ENCODE measurements at places on chromosomes 5 and 9.

DNA sequence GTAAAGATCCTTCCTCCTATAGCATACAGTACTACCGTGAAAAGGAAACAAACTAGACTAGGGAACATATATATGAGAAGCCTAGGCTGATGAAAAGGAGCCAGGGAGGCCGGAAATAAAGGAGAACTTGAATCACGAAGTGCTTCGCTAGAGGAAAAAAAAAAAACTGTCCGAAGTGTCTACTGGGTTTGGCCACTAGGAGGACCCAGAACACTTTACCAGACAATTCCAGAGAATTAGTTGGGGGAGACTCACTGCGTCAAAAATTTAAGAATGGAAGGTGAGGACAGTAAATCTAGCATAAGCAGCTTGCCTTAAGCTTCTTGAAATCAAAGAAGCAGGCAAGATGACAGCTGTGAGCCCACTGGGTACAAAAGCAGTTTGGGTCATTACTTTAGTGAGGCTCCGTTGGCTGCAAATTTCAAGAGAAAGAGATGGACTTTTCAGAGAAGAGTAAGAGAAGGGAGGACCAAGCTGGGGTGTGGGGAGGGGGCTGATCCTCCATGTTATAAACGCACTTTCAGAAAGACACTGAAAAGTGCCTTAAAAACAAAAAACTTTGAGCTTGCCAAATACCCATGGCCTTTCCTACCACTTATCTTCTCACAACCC is 47.4 kb downstream of the P4HA2 start:
- DNase-seq = peak; percentile 23

DNA sequence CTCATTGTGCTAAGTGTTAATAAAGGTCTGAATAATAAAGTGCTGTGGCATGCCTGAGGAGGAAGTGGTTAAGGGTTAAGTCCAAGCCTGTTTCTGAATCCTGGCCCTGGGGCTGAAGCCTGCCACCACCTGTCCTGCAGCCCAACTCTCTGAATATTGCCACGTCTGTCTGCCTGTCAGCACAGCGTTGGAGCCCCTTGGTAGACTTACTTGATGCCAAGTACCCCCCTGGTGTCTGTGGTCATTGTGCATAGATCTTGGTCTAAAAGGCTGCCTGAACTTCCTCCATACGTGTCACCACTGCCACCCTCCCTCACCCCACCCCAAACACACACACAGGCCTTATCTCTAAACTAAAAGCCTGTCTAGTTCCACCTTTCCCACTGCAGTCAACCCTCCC is 35.4 kb upstream of the SLC2A8 start:
- DNase-seq = no peak

DNA sequence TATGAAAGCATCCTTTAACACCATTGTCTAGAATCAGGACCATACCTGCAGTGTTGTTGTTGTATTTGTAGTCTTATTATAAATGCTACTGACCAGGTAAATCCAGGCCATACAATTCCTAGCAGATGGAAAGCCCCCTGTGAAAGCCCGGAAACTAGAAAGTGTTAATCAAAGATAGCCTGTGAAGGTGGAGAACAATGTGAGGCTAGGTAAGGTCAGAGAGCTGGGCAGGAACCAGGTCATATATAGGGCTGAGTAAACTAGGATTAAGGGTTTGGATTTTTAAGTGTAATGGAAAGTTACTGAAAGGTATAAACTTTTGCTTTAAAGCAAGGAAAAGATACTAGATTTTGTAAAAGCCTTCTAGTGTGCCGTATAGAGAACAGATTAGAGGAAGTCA is 6.7 kb downstream of the LRRC70 start:
- DNase-seq = no peak

DNA sequence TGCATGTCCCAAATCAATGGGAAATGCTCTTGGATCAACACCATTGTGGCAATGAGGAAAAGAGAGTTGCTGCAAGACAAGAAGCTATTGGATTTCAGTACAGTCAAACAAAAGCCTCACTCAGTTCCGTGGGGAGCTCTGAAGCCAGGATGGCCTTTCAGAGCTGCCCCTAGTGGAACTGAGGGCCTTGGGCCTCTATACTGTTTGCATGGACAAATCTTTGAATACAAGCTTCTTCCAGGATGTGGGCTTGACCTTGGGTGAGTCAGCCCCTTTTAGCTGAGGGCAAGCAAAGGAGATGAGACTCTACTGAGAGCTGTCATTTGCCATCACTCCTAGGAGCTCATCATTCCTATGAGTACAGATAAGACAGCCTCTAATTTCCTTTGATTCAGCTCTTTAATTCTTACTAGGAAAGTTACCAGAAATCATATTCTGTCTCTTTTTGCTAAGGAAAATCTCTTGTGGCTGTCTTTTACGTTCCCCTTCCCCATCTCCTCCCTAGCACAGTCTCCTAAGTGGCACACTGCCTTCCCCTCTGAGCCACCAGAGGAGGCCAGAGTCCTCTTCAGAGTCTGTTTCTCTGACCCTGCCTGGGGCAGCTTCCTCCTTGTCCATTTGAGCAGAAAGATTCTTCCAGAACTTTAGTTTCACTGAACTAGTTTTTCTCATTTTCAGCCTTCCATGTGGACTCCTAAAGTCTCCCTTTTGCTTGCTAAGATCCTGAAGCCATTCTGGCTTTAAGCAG is 168.8 kb upstream of the POC5 start:
- DNase-seq = no peak

- DNase-seq = no peak
Measured at GRCh38 chr5:103358305-103358995, 99.9 kb downstream of the MACIR start.

DNA sequence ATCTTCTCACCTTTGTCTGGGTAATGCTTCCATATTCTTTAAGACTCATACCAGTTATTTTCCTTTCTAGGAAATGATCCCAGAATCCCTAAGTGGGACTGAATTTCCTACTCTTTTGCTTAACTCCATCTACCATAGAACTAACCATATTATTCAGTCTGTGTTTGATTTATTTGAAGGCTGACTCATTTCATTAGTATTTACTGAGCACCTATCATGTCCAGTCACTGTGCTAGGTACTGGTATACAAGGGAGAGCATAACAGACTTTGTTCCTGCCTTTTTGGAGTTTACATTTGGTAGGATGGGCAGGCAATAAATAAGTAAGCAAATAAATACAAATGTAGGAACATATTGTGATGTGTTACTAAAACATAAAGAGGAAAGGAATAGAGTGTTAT is 4.3 kb downstream of the NPR2 start:
- DNase-seq = no peak

DNA sequence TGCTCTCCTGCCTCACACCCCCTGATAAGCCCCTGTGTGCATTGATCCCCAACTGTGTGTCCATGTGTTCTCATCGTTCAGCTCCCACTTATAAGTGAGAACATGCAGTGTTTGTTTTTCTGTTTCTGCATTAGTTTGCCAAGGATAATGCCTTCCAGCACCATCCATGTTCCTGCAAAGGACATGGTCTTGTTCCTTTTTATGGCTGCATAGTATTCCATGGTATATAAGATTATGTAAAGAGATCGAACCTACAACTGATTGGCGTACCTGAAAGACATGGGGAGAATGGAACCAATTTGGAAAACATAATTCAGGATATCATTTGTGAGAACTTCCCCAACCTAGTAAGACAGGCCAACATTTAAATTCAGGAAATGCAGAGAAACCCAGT is 32.4 kb downstream of the ANKRD33B start:
- no peak for DNase-seq

DNA sequence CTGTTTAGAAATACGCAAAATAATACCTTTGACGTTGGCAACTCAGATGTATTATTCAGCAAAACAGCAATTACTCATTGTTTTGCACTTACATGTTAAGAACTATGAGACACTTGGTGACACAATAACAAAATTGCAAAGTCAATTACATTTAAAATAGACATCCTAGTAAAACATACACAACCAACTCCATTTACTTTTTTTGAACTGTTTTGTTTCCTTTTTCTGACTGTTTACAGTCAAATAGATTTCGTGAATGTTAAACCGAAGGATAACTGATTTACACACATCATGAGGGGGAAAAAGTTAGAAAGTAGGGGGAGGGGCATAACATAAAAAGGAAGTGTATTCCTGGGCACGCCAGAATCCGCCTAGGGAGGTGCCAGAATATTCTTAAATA is 220.1 kb downstream of the MEF2C start:
- DNase-seq = no peak

DNA sequence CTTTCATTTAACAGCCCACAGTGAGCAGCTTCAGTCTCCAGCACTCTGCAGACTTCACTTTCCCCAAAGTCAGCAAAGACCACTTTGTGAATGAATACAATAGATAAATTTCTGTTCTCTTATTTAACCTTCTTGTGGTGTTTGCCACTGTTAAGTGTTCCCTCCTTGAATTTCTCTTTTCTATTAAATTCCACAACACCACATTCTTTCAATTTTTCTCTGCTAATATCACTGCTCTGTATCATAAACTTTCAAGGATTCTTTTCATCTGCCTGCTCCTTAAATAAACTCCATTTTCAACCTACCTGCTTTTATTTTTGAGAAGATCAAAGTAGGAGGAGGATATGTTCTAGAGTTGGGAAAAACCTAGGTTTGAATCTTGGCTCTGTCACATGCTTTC is 739.5 kb upstream of the GRAMD2B start:
- no peak for DNase-seq

GRCh38 chr5:140153905-140154304 is 21.1 kb upstream of the CYSTM1 start:
- no peak for DNase-seq

DNA sequence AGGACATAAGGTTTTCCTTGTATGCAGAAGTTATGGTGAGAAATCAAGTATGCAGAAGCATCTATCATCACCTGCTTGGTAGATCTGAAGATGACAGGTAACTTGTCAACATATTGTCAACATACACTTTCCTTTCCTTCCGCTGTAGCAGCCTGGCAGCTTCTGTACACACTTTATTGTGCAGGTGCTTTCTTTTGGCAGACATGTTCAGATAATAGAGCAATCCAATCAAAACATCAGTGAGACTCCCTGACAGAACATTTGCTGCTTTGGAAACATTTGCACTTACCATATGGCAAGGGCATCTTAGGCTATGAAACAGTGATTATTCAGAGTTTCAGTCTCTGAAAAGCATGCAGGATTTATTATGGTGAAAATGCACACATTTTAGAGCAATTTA is 161.1 kb upstream of the CDH12 start:
- DNase-seq = no peak

DNA sequence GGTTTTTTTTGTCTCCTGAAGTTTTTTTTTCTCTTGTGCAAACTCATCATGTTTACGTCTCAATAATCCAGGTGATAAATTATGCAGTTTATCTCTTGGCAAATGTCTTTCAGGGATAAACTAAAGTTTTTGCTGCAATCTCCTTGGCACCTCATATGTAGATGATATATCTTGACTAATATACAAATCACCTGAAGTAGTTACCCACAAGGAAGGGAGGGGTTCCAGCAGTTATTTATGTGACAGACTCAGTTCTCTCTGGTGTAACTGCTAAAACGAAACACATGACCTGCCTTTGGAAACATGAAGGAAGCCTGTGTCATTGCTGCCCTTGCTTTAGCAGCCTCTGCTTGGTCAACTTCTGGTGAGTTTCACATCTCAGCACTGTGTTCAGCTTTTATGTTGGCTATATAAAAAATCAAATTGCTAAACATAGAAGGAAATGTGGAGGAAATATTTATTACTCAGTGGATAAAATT is 39.3 kb upstream of the KIAA1958 start:
- no peak for DNase-seq
